ENCODE measurements at places on chromosomes 12 and 14.

GRCh38 chr14:77707355-77707723, 484 bp downstream of the ALKBH1 start:
- DNase-seq = peak; percentile 16

DNA sequence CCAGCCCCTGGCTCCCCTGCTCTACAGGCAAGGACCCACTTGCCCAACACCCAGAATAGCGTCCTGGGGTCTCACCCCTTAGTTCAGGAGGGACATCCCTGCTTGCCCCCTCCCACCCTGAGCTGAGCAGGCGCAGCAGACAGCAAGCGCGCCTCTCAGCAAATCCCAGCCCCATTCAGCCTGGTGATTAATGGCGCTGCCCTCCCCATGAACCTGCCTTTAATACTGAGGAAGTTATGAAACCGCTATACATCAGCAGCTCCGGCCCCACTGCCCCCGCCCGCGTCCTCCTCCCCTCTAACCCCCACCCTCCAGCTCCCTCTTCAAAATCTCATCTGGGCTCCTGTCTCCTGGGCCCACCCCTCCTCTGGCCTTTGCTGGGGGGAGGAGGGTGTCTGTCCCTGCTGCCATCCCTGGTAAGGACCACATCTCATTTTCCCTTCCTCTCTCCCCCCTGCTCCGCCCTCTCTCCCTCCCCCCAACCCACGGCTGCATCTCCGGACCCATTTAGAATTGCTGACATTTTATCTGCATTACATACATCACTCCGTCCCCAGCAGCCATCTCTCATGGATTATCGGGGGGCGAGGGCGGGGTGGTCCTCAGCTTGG, 7.1 kb upstream of the SMUG1 start:
- no peak for DNase-seq

DNA sequence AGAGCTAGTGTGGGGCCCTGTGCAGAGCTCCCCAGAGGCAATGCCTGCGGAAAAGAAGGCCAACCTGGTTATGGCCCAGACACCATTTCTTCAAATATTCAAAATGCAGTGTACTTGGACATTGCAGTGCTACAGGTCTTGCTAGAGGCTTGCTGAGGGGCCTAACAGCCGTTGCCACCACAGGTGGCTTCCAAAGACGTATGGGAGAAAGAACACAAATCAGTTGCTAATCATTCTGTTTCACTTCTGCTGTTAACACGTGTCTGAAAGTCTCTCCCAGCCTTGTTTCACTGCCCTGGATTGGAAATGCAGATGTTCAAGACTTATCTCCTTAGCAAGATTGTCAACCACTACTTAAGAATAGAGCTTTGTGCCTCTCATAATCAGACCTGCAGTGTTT, 925.9 kb downstream of the GALC start:
- no peak for DNase-seq

- DNase-seq = no peak
Observed at GRCh38 chr14:65492266-65492665, 79.7 kb downstream of the FUT8 start.

- DNase-seq = peak; percentile 86
Observed at GRCh38 chr12:120445911-120446843, at the start of the genes GATC and TRIAP1. TSS of gene GATC (plus strand) at chr12:120446444. CDS start at chr12:120446481, 37 bp downstream. TSS of gene TRIAP1 (minus strand) at chr12:120446384. CDS start at chr12:120446372, 12 bp downstream.

GRCh38 chr12:122129131-122129530, 44.9 kb downstream of the IL31 start:
- DNase-seq = no peak

GRCh38 chr12:56028511-56029165, 7.8 kb downstream of the IKZF4 start:
- DNase-seq = no peak
